Smooth muscle cell of the pulmonary artery (primary cell): ENCODE measurements at places on chromosomes 6 and 20. TPM values are rescaled to one million over a fixed set of nuclear protein-coding genes. Genes with fewer than 3 reads are reported as not detected.

The GPR6 gene
- total RNA-seq = not detected in 2 replicates

The PTPRK gene
- total RNA-seq = 59.6 and 70.4 TPM in 2 replicates

The SLA2 gene
- total RNA-seq = 0.03 TPM in 1 of 2 replicates, not detected in the other

The FNDC11 gene
- 0.46 and 0.50 TPM in 2 replicates for total RNA-seq

The MMS22L gene
- 8.2 and 11.5 TPM in 2 replicates for total RNA-seq

The ADISSP gene
- total RNA-seq = 17.5 and 32.5 TPM in 2 replicates

The SLC35B3 gene
- 20.7 and 28.9 TPM in 2 replicates for total RNA-seq

The B3GALT4 gene
- total RNA-seq = 4.9 and 7.6 TPM in 2 replicates

The ADGRF5 gene
- total RNA-seq = 5.5 and 39.0 TPM in 2 replicates
